ENCODE measurements at places on chromosomes 7 and 10. TPM values are rescaled to one million over a fixed set of nuclear protein-coding genes. Genes with fewer than 3 reads are reported as not detected.

Gene TLX1
- total RNA-seq = not detected

Gene NRG3
- 3.5 TPM for total RNA-seq

Gene GARS1
- 72.5 TPM for total RNA-seq

Gene PON3
- 14.5 TPM for total RNA-seq

Gene TMEM229A
- not detected for total RNA-seq

Gene PNLIPRP2
- not detected for total RNA-seq

Gene SPAM1
- total RNA-seq = not detected

Gene DEPP1
- total RNA-seq = 27.5 TPM

Gene C7orf57
- not detected for total RNA-seq
